ENCODE measurements at places on chromosomes 3 and 15. TPM values are rescaled to one million over a fixed set of nuclear protein-coding genes. Genes with fewer than 3 reads are reported as not detected.

Gene LEKR1
- total RNA-seq: 4.5 TPM

Gene NOX5
- 0.55 TPM for total RNA-seq

Gene ARID3B
- total RNA-seq: 27.1 TPM

Gene PROK2
- 1.1 TPM for total RNA-seq

Gene CHRNB4
- 28.1 TPM for total RNA-seq

All from camera-type eye (tissue), 1 donor.